ENCODE measurements at places on chromosomes 3 and 15.

GRCh38 chr3:62201438-62202035 lies 171.8 kb downstream of the FEZF2 start:
- peak; percentile 1 for DNase-seq

GRCh38 chr3:105790534-105790933 lies 78.3 kb downstream of the CBLB start:
- DNase-seq, result no peak

DNA sequence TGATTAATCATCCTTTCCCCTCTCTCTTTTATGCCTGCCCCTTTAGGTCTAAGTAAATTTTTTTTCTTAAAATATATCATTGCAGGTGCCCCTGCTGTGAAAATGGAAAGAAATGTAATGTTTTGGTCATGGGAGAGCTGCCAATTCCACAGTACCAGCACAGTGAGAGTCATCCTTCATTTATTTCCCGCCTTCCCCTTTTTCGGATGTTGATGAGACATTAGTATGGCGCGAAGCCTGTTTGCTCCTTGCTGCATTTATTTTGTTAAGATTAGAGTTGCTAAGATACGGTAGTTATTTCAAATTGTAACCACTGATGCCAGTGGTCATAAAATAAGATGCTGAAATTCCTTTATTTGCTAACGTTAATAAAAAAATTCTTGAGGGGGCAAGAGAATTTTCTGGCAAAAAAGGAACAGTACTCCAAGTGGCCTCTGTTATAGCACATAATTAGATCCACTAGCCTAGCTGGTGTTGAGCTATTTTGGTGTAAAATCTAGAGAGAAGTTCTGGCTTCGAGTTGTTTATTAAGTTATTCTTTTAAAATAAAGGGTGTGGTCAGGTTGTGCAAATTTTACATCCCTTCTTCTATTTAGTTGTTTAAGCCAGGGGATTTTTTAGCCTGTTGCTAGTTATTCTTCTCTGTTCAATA lies 62.8 kb downstream of the MDFIC2 start:
- DNase-seq, result no peak

- no peak for DNase-seq
Observed at GRCh38 chr15:32774022-32774421, 56.2 kb downstream of the GREM1 start.

Measured in NCI-H1417 (cell line).